Ureter (tissue), 1 donor: ENCODE measurements at places on chromosomes 5 and 9. TPM values are rescaled to one million over a fixed set of nuclear protein-coding genes. Genes with fewer than 3 reads are reported as not detected.
A peak's percentile ranks its signal among the peaks of the same experiment; 100 is the strongest.

- DNase-seq: no peak
These were observed 22.0 kb upstream of the MAPK9 start for GRCh38 chr5:180313677-180314505.

Gene ATP10B
- total RNA-seq: 25.1 TPM

Gene LHFPL2
- 33.3 TPM for total RNA-seq

GRCh38 chr5:138338411-138339090 is 485 bp downstream of the FAM53C start:
- no peak for DNase-seq

Gene ANKRD18B
- 12.3 TPM for total RNA-seq

GRCh38 chr5:132495667-132496190 is 5.2 kb upstream of the IRF1 start:
- peak; percentile 86 for DNase-seq

- no peak for DNase-seq
These were observed 5.1 kb downstream of the IGFBPL1 start for GRCh38 chr9:38419181-38419580.

Gene EPB41L4B
- 15.9 TPM for total RNA-seq

DNA sequence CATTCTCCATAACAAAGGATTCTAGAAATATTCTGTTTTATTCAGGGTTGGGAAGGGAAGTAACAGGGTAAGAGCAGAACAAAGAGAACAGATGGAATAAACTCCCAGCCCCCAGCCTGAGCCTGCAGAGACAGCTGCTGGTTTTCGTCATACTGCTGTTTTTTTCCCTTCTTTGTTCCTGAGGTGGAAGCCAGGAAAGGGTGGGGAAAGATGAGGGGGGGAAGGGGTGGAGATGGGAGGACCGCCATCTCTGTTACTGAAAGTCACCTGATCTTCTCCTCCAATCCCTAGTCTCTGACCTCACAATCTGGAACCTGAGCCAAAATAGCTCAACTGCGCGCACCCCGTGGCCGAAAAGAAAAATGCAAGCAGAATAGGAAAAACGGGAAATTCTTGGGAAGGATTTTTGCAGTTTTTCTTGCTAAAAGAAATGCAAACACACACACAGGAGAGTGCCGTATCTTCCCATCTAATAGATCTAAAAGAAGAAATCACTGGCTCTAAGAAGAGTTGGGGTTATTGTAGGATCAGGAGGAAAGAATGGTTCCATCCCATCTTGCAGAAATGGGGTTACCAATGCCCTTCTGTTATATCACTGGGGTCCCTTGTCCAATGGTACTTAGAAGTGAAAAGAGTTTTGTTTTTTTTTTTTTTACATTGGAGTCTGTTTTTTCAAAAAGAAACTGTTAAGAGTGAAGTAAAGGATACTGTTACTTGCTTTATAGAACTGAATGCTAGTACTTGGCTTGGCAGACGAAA is 57.9 kb downstream of the DIAPH1 start:
- DNase-seq: peak; percentile 91

Gene MAP1B
- 128 TPM for total RNA-seq

GRCh38 chr5:122704247-122705036 is 70.4 kb upstream of the SNX2 start:
- no peak for DNase-seq

DNA sequence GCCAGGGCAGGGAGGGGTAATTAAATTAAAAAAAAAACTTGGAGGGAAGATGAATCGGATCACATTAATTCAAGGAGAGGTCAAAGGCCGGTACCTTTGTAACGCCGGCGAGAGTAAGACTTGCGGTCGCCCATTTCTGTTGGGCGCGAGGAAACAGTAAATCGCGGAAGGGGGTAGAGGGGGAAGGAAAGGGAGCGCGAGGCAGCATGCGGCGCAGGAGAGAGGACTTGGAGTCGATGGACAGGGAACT is 324 bp upstream of the RGMB start:
- DNase-seq: no peak

Gene DBH
- not detected for total RNA-seq
